ENCODE measurements at places on chromosomes 5 and 9. TPM values are rescaled to one million over a fixed set of nuclear protein-coding genes. Genes with fewer than 3 reads are reported as not detected.

ENDOG gene
- 31.7 TPM for total RNA-seq

INSYN2B gene
- total RNA-seq, result 14.7 TPM

CYLC2 gene
- total RNA-seq, result not detected

BNC2 gene
- 27.3 TPM for total RNA-seq

LCN1 gene
- not detected for total RNA-seq

OR1J2 gene
- total RNA-seq, result not detected

EGFL7 gene
- 26.7 TPM for total RNA-seq

TEK gene
- 3.0 TPM for total RNA-seq

SV2C gene
- not detected for total RNA-seq

MEIKIN gene
- total RNA-seq, result not detected

SLC6A7 gene
- not detected for total RNA-seq

INSL4 gene
- not detected for total RNA-seq

C5orf58 gene
- not detected for total RNA-seq

WNT8A gene
- not detected for total RNA-seq
